CD4-positive, alpha-beta T cell treated with Interleukin-17A for 4 hours (primary cell): ENCODE measurements at places on chromosomes 1 and 21.

DNA sequence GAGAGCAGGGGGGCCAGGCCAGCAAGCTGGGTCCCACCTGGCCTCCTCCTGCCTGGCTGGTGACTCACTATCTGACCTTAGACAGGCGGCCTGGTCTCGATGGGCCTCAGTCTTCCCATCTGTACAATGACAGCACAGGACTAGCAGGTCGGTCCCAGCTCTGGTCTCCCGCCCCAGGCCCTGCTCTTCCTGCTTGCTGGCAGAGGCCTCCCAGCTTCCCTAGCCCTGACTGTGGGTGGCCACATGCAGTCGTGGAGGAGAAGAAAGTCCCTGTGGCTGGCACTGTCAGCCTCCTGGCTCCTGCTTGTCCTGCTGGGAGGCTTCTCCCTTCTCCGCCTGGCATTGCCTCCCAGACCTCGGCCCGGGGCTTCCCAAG is 817 bp downstream of the EXTL1 start:
- no peak for DNase-seq

- DNase-seq: no peak
Measured at GRCh38 chr1:209387969-209388329, 195.6 kb upstream of the CAMK1G start.

DNA sequence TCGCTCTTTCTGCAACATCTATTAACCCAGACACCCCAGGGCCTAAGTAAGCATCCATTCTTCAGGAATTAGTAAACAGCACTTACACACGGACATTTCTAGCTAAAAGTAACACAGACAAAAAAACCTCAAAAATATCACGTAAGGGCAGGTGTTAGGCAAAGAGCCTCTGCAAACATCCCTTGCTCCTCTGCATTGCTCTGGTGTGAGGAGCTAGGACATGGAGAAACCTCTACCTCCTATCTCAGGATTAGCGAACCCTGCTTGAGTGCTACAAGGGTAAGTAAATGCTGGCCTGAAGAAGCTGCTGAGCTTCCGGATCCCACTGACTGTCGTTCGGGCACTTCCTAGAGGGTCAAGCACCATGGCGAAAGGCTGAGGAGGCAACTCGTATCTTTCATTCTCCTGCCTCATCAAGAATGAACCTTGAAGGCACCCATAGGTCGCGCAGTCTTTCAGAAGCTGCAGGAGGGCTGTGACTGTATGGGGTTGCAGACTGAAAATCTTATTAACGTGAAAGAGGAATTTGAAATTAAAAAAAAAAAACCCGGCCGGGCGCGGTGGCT is 2.1 kb downstream of the PTGER3 start:
- DNase-seq: no peak

DNA sequence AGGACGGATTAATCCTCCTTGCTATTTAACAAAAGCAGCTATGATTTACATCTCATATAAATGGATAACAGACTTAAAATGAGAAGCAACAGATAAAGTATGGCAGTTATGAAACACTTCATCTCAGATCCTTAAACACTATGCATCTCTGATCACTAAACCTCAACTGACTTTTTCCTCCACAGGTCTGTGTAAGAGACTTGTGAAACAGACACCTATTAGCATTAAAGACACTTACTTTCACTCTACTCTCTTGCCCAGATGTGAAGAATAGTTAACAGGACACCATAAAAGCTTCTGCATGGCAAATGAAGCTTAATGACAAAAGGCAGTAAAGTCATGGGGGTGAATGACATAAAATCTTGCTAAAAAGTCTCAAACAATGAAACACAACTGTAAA is 6.2 kb downstream of the LIN9 start:
- no peak for DNase-seq

- DNase-seq: no peak
Measured at GRCh38 chr1:230105754-230106625, 39.0 kb downstream of the GALNT2 start.

GRCh38 chr1:111148376-111148881 is 8.4 kb downstream of the CEPT1 start:
- DNase-seq: no peak

GRCh38 chr1:197093226-197093885 is 26.3 kb upstream of the F13B start:
- DNase-seq: no peak

DNA sequence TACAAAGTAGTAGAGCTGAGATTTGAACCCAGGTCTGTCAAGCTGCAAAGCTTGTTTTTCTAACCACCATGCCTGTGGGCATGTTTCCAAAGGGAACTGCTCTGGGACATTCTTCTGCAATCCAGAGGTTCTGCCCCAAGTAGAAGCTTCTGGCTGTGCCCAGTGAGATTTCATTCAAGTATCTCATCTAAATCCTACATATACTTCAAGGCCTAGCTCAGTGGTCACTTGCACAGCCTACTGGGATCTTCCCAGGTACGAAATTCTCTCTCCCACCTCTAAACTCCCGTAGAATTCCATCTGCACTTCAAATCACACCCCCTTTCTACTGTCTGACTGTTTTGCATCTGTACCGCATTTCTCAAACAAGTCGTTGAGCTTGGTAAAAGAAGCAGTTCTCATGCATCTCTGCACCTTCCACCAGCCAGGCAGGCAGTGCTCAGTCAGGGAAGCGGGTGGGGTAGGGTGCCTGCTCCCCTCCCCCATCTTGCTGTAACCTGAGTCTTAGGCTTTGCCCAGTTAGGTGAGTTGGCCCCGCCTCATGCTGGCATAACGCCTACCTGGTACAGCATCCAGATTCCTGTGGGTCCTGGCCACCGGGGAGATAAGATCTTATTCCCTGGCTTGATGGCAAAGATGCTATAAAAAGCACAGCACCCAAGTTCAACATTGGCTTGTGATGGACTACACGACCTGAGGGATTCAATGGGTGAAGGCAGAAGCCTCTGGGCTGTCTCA is 13.5 kb downstream of the SLC9A1 start:
- no peak for DNase-seq

- DNase-seq: no peak
Measured at GRCh38 chr1:19879661-19880060, 2.5 kb upstream of the OTUD3 start.

- no peak for DNase-seq
Measured at GRCh38 chr1:64121766-64122385, 81.5 kb upstream of the UBE2U start.
